Chondrocyte (in vitro differentiated cells): ENCODE measurements at places on chromosomes 2 and 18. TPM values are rescaled to one million over a fixed set of nuclear protein-coding genes. Genes with fewer than 3 reads are reported as not detected.

GRCh38 chr2:88575051-88575450 is 52.2 kb downstream of the EIF2AK3 start:
- H3K27me3 ChIP-seq: no peaks in the 10 kb centered on the region
- peak overlapping the region; percentile 37 for H3K27ac ChIP-seq
- H3K4me3 ChIP-seq: no peak overlapping the region
- no peak for DNase-seq

DNA sequence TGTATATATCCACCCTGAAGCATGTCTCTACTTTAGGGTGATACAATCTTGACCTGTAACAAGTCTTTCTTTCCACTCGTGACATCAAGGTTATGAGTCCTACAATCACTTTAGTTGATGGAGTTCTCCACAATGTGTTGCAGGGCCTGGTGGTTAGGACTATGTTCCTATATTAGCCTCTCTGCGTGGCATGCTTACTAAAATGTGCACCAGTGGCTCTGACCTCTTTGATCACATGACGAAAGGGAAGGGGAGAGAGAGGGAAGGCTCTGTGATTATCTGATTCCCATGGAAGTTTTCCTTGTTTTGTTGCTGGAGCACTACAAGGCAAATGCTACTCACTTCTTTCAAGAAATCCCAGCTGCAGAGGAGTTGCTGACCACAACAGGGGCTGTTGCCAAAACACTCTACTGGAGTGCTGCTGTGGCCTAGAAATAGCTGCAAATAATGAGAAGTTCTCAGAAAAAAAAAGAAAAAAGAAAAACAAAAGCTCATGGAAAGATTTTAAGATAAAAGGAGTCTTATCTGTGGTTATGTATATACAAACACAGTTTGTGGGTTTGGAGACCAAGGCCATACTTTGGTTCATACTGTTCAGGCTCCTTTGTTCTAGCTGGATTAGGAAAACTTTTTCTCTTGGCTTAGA is 272.8 kb upstream of the MMADHC start:
- no peaks in the 10 kb centered on the region for H3K27me3 ChIP-seq
- peak overlapping the region; percentile 71 for H3K27ac ChIP-seq
- DNase-seq: no peak
- peaks cover 37% of the 10 kb centered on the region for H3K4me1 ChIP-seq
- H3K4me3 ChIP-seq: no peak overlapping the region

- peak within 1 kb of the TSS; percentile 89 for H3K4me3 ChIP-seq
- H3K4me1 ChIP-seq: peaks cover 18% of the 10 kb centered on the region
- H3K36me3 ChIP-seq: no peaks in the 10 kb centered on the region
- peak within 1 kb of the TSS; percentile 77 for H3K27ac ChIP-seq
Measured at GRCh38 chr2:55693181-55694125, at the start of gene PNPT1. TSS of gene PNPT1 (minus strand) at chr2:55693844. CDS start at chr2:55693823, 21 bp downstream.

- H3K27me3 ChIP-seq: no peaks in the 10 kb centered on the region
- H3K36me3 ChIP-seq: peaks cover 25% of the 10 kb centered on the region
- peak overlapping the region; percentile 26 for H3K4me3 ChIP-seq
- no peak for DNase-seq
- peaks cover 47% of the 10 kb centered on the region for H3K4me1 ChIP-seq
- H3K27ac ChIP-seq: peak overlapping the region; percentile 99
Measured at GRCh38 chr2:32484937-32485336, 128.1 kb downstream of the BIRC6 start.

DNA sequence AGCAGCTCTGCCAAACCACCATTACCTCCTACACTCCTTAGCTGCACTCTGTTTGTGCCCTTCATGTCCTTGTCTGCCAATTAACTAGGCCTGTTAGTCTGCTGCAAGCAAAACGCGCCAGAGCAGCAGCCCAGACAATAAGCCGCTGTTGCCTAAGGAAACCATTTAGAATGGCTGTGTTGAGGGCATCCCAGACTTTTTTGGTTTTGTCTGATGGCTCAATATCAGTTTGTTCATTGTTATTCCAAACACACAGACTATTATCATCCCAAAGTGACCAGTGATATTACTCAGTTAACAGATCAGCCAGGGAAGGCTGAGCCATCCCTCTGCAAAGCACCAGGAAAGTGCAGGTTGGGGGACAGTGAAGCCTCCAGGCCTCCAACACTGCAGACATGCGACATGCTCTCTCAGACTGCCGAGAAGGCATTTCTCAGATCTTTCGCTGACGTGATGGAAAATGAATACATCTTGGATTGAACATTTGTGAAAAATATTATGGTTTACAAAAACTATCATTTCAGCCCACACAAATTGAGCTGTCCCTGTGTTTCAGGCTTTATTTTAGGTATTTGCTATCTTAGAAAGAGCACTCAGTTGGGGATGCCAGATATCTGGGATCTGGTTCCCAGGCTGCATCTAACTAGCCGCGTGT is 182.0 kb upstream of the HNRNPA3 start:
- H3K4me1 ChIP-seq: no peaks in the 10 kb centered on the region
- no peak overlapping the region for H3K27ac ChIP-seq
- no peak for DNase-seq
- H3K4me3 ChIP-seq: no peak overlapping the region
- H3K36me3 ChIP-seq: no peaks in the 10 kb centered on the region
- peaks cover 29% of the 10 kb centered on the region for H3K27me3 ChIP-seq

DNA sequence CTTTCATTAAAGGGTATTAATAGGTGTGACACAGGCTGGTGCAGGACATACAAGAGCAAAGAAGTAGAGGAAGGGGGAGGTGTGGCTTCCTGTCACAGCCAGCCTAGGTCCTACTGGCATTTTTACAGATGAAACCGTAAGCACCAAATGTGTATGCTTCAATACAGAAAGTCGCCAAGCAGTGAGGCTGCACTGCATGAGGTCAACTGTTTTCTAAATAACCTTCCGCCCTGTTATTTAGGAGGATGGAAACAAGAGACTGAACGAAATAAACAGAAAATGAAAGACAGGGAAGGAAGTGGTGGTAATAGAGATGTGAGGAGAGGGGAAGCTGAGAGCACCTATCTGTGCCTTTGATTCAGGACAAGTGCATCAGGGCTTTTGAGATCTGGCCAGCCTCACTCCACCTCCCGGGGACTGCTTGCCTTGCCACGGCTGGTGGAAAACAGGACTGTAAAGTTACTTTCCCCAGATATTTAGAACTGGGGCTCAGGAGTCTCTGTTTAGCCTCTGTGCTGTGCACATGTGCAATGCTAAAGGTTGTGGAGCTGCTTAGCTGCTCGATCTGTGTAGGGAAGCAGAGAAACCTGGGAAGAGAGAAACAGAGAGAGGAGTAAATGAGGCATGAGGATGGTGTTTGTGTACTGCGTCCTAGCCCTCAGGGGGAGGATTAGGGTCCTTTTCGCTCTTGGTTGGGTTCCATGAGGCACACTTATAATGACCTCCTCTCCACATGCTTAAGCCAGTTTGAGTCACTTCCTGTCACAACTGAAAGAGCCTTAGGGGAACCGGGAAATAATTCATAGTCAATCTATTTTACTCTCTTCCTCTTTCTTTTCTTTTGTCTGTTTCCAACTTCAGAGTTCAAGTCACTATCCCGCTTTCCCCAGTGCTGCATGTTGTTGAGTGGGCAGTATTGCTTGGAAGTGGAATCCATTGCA is 62.3 kb upstream of the BOD1L2 start:
- H3K4me3 ChIP-seq: no peak overlapping the region
- peaks cover 13% of the 10 kb centered on the region for H3K27me3 ChIP-seq
- DNase-seq: no peak
- no peak overlapping the region for H3K27ac ChIP-seq

GRCh38 chr2:209900638-209901037 is 101.8 kb upstream of the RPE start:
- H3K36me3 ChIP-seq: no peaks in the 10 kb centered on the region
- no peaks in the 10 kb centered on the region for H3K4me1 ChIP-seq
- H3K4me3 ChIP-seq: no peak overlapping the region
- H3K27ac ChIP-seq: no peak overlapping the region

Gene CRYGC
- not detected in 3 replicates for total RNA-seq

Gene NGEF
- total RNA-seq: 0.10 to 0.46 TPM in 2 of 3 replicates, not detected in the other
